ENCODE measurements at places on chromosomes 5 and 9.

GRCh38 chr9:96006961-96007360 is 131.5 kb downstream of the ERCC6L2 start:
- no peak for DNase-seq

GRCh38 chr9:31470051-31470450 is 914.4 kb upstream of the ACO1 start:
- DNase-seq: no peak

DNA sequence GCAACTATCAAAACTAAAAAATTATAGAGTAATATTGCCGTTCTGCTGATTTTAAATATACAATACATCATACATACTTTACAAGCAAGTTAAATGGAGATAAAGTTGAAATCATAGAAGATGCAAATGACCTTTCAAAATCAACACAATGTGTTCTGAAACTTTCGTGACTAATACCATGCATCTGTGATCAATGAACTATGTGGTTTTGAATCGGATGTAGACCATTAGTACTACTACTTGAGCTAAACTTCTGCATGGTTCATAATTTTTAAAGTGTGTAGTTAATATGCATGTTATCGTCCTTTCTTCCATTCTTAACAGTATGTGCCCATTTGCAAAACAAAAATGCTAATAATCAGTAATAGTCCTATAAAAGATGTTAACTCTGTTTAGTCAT is 11.3 kb upstream of the PHF2 start:
- DNase-seq: no peak

GRCh38 chr5:152907488-152908245 is 502.6 kb upstream of the NMUR2 start:
- no peak for DNase-seq

GRCh38 chr9:136267261-136268111 is 21.9 kb upstream of the QSOX2 start:
- peak; percentile 78 for DNase-seq

DNA sequence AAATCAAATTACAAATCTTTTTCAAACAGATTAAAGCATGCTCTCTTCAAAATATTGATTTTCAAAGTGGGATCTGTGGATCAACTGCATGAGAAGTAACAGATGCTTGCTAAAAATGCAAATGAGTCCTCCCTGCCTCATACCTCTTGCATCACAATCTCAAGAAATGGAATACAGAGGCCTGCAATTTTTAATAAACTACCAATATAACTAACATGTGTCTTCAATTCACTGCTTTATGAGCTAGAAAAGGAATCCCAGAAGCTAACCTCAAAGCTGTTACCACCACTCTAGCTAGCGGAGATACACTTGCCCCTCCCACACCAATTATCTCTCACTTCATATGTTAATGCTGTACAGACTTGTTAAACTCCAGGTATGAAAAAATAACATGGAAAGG is 9.6 kb downstream of the OR13C5 start:
- DNase-seq: no peak

- DNase-seq: no peak
Measured at GRCh38 chr5:151123897-151124751, 33.5 kb downstream of the ANXA6 start.

DNA sequence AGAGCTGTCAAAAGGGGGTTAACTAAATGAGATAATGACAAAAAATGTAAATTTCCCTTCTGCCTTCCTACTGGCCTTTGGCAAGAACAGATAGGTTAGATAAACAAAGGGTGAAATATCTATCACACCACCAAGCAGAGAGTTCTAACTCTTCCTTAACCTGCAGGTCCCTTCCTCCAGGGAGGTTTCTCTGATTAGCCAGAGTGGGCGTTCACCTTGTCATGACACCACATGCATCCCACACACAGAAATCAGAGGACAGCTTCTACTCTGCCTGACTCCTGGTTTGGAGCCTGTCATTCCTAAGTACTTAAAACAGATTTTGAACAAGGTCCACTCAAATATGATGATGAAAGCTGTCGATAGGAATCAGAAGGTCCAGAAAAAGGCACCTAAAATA is 180.0 kb downstream of the CDK5RAP2 start:
- no peak for DNase-seq

GRCh38 chr9:5025416-5025815 is 40.3 kb downstream of the JAK2 start:
- DNase-seq: no peak

DNA sequence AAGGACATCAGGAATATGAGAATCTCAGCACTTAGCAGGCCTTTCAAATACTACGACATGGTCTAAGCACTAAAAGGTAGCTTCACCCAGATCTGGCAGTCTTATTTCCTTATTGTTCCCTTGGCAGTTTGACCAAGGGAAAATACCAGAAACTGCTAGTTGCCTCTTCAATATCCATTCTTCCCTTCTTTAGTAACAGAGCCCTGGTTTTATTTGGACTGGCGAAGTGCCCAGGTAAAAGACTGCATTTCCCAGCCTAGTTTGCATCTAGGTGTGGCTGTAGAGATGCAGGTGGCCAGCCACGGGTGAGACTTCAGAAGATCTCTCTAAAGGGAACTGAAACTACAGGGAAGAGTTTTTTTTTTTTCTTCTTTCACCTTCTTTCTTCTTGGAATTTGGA is 21.6 kb downstream of the DMRT2 start:
- DNase-seq: no peak

- no peak for DNase-seq
Measured at GRCh38 chr5:173909199-173909598, 21.1 kb downstream of the CPEB4 start.

- DNase-seq: no peak
Measured at GRCh38 chr5:68159224-68159951, 56.2 kb upstream of the PIK3R1 start.

DNA sequence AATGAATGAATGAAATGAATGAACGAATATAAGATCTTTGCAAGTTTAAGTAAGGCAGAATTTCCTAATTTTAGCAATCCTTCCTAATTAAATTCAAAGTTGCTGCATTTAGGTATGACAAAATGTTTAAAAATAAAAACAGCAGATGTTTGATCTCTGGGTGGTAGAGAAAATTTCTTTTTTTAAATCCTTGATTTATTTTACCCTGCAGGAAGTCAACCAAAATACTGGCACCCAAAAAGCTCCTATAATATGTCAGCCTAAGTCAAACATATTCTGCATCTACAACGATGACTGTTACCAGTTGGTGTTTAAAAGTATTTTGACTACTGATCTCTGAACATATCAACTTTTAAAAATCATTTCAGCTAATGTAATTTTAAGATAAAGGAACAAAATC is 58.4 kb downstream of the TTC39B start:
- DNase-seq: no peak

DNA sequence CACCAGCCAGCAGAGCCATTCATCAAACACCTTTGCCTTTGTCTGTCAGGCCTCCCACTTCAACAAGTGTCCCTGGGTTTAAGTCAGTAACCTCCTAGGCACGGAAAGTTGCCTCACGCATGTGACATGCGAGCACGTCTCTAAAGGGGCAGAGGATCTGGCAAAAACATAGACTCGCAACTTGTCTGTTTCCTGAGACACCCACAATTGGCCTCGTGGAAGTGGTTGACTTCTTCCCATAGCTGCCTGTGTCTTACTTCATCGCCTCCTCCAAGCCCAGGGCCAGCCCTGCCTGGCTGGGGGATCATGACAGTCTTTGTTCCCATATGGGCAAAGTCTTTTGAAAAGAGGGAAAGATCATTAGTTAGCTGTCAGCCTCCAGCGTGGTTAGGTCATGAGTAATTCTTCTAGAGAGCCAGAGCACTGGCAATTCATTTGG is 35.5 kb upstream of the GLRX start:
- DNase-seq: no peak

DNA sequence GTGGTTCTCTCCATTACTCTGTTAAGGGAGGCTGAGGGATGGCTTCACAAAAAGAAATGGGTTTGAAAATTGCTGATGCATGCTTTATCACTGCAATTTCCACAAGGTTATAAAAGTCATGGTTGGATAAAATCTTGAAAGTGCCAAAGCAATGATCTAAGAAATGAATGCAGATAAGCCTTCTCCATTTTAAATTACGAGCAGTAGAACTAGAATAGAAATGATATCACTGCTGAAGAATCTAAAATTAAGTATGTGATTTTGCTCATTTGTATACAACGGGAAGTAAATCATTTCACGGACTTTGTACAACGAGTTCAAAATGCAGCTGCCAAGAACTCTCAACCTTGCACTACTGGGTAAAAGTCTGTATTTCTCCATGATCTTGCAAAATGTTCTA is 299.0 kb downstream of the PRELID2 start:
- DNase-seq: no peak

- no peak for DNase-seq
Measured at GRCh38 chr5:52864371-52864770, 76.7 kb downstream of the ITGA1 start.

- peak; percentile 85 for DNase-seq
Measured at GRCh38 chr5:149633476-149634350, 52.4 kb downstream of the ARHGEF37 start.

DNA sequence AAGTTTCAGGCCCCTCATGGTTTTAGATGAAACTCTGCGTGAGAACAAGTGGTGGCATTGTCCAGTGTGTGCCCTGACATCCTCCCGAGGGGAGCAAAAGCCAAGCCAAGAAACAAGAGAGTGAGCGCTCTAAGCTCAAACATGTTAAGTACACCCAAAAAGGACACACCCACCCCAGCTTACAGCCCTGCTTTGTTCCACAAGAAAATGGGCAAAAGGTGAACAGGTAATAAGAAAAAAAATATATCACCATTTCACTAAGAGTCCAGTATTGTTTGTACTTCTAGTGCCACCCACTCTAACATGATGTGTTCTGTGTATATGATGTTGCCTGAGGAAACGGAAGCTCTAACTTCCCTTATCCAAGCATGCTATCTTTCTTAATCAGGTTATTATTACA is 278.2 kb downstream of the SLIT3 start:
- DNase-seq: no peak

- DNase-seq: no peak
Measured at GRCh38 chr5:102866237-102866600, 111.1 kb downstream of the PAM start.

DNA sequence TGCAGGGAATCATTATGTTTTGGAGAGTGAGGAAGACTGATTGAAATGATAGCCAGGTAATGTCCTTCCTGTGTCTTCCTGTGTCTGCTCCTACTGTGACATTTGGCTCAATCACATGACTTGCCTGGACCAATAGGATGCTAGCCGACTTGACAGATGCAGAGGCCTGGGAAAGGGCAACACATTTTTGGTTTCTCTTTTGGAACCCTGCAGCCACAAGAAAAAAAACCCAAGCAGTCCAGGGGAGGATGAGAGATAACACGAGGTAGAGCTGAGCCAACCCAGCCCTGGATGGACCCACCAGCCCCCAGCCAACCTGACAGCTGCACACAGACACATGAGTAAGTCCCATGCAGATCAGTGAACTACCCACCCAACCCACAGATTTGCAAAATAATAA is 256.1 kb upstream of the SMARCA2 start:
- peak; percentile 16 for DNase-seq

DNA sequence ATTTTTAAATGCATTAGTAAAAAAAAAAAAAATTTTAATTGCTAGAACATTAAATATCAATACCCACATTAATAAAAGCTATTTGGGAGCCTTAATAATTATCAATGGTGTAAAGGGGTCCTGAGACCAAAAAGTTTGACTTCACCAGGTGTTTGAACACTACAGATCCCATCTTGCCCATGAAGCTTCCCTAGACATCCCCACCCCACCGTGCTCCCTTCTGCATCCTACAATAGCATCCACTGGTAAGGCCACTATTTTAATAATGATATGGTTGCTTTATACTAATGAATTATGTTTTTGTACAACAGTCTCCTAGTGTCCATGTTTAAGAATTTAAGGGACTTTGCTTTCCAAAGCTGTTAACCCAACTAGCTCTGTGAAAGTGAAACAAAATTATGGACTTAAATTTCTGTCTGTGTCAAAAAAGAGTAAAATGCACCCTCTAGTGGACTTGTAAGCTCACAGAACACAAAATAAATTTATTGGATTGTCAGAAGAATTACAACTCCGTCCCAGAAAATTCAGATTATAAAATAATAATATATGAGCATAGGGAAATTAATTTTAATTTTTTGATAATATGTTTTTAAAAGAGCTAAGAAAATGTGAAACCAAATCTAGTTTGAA is 76.0 kb downstream of the ARL15 start:
- DNase-seq: peak; percentile 29

DNA sequence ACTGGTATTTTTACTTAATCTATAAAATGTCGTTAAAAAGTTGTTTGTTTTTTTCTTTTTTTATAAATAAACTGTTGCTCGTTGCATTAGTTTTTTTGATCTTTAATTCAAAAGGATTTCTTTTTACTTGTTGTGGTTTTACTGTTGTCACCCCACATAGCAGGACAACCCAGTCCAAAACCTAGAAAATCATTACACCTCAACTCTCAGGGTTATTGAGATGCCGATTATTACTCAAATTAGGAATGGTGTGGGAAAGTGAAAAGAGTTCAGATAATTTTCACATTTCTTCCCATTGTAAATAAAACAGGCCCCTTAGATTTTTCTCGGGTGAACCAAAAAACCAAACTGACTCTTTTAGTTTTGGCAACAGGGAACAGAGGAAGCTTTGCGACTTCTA is 17.4 kb upstream of the CTSL start:
- DNase-seq: no peak

DNA sequence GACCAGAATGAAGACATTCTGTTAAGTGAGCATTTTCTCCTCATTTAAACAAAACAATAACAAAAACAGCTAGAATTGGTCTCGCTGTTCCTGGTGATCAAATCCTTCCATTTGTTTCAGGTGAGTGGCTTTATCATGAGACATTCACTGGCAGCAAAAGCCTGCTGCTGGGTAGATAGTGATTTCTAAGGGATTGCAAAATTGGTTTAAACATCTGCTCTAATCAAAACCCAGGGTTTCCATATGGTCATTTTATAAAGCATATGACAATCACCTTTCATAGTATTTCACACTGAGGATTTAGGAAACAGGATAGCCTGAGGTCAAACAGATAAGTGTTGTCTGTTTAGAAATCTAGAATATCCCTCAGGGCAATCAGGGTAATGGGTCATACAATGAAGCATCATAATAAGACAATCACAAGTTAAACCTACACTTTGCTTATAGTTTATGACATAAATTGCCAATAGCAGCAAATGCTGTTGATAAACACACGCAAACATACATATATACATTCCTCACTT is 769.6 kb upstream of the C9orf72 start:
- no peak for DNase-seq

DNA sequence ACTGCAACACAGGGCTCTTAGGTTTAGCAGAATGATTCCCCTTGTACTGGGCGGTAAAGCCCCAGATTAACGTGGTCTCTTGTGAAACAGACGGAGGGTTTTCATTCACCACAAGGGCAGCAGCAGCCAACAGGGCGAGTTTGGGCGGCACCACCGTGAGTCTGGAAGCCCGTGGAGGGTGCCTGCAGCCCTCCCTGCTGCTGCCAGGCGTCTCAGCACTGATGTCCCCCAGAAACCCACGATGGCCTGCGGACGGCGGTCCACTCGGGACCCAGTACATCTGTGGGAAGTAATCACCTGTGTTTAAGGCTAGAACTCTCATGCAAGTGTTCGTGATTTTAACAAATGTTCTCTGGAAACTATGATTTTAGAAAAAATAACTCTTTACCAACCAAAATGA is 67.8 kb downstream of the IRX2 start:
- DNase-seq: no peak

All from SW480 (cell line).